Activated naive CD4-positive, alpha-beta T cell treated with anti-CD3 and anti-CD28 coated beads for 36 hours (primary cell): ENCODE measurements at places on chromosomes 4 and X. TPM values are rescaled to one million over a fixed set of nuclear protein-coding genes. Genes with fewer than 3 reads are reported as not detected.

TSPAN7 gene
- total RNA-seq = 1.9 TPM

SPATA4 gene
- total RNA-seq = not detected

BRS3 gene
- not detected for total RNA-seq

TMEM31 gene
- total RNA-seq = not detected

GDPD2 gene
- not detected for total RNA-seq
